ENCODE measurements at places on chromosomes 11 and 22.

DNA sequence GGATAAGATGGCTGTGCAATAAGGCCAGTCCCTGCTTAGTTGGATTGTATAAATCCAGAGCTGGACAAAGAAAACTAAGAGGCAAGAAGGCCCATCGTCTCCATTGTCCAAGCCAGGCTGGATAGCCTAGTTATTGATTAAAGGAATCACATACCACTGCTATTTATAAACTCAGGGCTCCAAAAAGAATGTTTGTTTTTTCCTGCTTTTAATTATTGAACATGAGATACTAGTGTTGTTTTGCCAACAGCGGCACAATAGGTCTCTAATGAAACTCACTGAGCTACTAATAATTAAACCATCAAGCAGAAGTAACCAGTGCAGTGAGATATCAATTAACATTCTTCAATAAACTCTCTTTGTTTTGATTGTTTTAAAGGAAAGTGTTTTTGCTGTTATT lies 259.7 kb downstream of the INSC start:
- no peak for DNase-seq

DNA sequence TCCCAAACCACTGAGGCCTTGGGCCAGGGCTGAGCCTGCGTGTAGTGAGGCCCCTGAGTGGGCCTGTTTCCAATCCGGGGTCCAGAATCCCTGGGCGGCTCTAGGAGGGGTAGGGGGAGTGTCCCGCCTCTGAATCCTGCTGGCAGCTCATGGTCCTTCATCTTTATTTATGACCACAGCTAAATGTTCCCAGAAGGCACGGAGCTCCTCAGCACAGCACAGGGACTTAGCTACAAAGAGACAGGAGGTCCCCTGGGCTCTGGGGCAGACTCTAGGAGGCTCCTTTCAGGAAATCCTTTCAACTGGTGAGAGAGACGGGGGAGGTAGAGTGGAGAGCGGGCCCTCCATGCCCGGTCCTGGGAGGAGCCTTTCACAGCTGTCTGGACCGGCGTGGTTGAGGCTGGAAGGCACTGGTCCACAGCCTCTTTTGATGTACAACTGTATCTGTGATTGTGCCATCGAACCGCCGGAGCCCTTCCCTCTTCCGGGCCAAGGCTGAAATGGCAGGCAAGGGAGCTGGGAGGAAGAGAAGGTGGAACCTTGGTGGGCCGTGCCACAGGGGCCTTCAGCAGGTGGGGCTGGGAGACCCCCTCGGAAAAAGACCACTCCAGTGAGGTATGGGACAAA lies 46.8 kb downstream of the SCUBE1 start:
- DNase-seq = no peak

- no peak for DNase-seq
These were observed 32.2 kb upstream of the AKIP1 start for GRCh38 chr11:8878771-8879170.

GRCh38 chr11:96863520-96863919 lies 473.7 kb downstream of the JRKL start:
- DNase-seq = no peak

DNA sequence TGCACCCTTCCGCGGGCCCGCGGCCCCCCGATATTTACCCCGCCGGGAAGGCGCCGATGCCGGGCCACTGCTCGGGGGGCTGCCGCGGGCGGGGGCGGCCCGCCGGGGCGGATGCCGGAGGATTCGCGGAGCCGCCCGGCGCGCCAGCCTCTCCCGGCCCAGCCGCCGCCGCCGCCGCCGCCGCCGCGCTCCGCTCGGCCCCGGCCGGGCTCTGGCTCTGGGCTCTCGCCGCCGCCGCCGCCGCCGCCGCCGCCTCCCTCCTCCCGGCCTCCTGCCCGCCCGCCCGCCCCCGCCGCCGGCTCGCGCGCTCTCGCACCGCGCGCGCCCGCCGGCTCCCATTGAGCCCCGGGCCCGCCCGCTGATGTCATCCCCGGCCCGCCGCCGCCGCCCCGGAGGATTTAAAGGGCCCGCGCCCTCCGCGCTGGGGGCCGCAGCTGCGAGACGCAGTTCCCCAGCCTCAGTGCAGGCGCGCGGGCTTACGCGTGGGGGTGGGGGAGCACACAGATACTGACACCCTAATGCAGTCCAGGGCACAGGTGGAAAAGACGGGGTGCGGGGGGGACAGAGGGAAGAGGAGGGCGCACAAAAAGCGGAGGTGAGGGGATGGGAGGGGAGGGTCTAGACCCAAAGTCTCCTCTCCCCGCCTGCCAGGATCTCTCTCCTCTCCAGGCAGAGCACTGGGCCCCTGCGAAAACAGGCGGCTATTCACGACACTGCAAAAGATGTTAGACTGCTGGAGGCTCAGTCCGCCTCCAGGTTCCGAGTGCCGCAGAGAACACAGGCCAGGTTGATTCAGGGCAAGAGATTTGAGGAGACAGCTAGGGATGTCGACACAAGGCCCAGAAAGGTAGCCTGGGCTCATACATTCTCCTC lies at the start of gene CSNK1E:
TSS of gene CSNK1E (minus strand) at position 312 of the 873 bp plus-strand sequence. CDS start 3,276 bp downstream, outside the sequence.
- peak; percentile 68 for DNase-seq

DNA sequence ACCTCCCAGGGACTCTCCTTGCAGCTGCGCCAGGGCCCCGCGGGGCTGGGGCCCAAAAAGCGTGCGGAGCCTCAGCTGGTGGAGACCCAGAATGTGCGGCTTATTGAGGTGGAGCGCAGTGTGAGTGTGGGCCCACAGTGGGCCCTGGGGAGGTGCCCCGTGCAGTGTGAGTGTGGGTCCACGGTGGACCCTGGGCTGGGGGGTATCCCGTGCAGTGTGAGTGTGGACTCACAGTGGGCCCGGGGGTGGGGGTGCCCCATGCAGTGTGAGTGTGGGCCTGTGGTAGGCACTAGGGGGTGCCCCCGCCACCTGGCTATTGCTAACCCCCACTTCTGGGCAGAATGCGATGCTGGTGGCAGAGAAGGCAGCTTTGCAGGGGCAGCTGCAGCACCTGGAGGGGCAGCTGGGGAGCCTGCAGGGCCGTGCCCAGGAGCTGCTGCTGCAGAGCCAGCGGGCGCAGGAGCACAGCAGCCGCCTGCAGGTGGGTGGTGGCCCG lies 7.8 kb upstream of the RPS6KA4 start:
- DNase-seq = no peak

All from NCI-H1930 (cell line).